D721Med (cell line): ENCODE measurements at places on chromosomes 1 and 21.

GRCh38 chr1:7873801-7874795 is 21.2 kb upstream of the UTS2 start:
- no peak for DNase-seq

- no peak for DNase-seq
These were observed 27.2 kb downstream of the WLS start for GRCh38 chr1:68204977-68205630.

- DNase-seq, result no peak
These were observed 1050.5 kb downstream of the TTLL7 start for GRCh38 chr1:82948386-82948785.

GRCh38 chr1:227006226-227006796 is 66.2 kb downstream of the COQ8A start:
- no peak for DNase-seq

- no peak for DNase-seq
These were observed 15.3 kb downstream of the MAN1C1 start for GRCh38 chr1:25631750-25632485.

DNA sequence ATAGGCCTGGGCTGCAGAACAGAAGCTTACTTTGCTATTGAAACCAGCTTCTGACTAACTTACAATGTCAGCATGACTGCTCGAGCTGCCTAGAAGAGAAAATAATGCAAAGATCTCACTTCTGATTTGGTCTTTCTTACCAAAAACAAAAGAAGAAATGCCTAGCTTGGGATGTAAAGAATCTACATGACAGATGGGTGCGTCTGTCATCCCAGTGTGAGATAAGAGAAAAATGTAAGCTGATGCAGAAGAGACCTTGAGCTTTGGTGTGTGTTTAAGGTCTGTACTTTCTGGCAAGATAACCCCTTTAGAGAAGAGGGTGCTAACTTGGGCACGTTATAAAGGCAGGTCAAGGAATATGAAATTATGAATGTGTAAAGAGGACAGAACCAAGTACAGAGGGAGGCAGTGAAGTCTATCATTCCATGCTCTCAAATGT is 3.6 kb downstream of the FAM20B start:
- no peak for DNase-seq
